ENCODE measurements at places on chromosomes 1 and 21.

GRCh38 chr1:55288245-55288644, 73.1 kb upstream of the USP24 start:
- no peak for DNase-seq

DNA sequence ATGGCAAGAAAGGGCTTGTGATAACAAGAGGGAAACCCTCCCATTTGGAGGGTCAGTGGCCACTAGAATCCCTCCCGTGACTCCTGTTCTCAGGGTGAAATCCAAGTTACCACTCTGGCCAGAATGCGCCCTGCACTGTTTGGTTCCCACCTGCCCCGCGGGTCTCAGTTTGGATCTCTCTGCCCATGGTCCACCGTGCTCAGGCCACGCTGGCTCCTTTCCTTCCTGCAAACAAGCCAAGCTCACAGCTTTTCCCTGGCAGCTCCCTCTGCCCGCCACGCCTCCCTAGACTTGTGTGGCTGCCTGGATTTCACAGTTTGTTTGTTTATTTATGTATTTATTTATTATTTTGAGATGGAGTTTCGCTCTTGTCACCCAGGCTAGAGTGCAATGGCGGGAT, 179.5 kb upstream of the VAMP3 start:
- DNase-seq, result no peak

- no peak for DNase-seq
Observed at GRCh38 chr1:158564608-158565007, 5.8 kb downstream of the OR6P1 start.

DNA sequence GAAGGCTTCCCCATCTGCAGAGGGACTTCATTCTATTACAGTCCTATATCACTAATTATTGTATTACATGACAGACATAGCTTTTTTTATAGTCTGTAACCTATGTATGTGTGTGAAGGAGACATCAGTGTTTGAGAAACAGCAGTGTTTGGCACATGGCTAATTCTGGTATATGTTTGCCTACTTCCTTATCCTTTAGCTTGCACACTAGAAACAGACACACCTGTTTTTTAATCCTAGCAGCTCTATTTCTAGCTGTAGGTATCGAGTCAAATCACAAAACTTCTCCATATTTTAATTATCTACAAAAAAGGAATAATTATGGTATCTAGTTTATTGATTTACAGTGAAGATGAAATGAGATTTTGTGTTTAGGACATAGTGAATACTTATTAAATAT, 129.4 kb upstream of the CACYBP start:
- DNase-seq, result no peak

DNA sequence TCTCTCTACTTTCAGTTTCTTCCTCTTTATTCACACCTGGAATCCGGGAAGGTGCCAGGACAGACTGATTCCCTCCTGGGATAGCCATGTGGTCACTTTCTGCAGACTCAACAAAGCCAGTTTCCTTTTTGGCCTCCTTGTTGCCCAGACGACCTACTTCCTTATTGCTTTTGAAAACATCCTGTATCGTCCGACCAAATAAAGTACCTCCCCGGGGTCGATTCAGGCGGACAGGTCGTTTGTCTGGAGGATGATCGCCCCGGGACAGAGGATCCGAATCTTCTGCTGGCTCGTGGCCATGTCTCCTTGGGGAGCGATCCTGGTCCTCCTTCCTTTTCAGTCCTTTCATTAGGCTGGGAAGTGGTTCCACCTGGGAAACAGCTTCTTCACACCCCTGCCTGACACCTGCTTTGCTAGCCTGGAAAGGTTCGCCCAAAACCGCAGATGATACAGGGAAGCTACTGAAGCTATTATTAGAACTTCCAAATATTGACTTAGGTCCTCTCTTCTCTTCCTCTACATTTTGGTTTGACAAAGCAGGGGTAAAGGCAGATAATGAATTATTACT, 1.2 kb downstream of the MCM3AP start:
- DNase-seq, result no peak

Data from esophagus squamous epithelium (tissue), 5 donors.